ENCODE measurements at places on chromosomes 3 and 15.
A peak's percentile ranks its signal among the peaks of the same experiment; 100 is the strongest.

DNA sequence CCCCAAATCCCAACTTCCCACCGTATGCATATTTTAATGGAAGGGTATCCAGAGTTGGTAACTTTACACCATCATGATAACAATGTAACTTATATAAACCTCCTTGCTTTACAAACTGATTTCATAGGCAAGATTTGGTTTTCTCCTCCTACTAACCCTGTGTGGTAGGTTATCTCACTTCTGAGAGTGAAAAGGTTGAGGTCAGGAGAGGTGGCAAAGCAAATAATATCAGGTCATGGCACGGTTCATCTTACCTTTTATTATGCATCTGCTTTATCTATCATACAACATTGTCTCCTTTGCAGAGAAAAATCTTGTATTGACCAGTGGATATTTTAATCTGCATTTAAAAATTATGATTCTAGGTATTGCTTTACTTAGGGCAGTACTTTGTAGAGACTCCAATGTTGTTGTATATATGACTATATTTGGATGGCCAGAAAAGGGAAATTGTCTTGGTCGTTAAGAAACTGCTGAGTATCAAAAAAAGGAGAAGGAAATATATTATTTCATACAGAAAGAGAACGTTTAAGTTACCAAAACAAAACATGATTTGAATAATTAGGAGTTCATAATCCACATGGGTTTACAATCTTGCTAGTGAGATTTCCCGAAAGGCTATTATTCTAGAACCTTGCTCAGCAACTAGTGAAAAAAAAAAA is 30.4 kb downstream of the NFKBIZ start:
- DNase-seq: no peak

DNA sequence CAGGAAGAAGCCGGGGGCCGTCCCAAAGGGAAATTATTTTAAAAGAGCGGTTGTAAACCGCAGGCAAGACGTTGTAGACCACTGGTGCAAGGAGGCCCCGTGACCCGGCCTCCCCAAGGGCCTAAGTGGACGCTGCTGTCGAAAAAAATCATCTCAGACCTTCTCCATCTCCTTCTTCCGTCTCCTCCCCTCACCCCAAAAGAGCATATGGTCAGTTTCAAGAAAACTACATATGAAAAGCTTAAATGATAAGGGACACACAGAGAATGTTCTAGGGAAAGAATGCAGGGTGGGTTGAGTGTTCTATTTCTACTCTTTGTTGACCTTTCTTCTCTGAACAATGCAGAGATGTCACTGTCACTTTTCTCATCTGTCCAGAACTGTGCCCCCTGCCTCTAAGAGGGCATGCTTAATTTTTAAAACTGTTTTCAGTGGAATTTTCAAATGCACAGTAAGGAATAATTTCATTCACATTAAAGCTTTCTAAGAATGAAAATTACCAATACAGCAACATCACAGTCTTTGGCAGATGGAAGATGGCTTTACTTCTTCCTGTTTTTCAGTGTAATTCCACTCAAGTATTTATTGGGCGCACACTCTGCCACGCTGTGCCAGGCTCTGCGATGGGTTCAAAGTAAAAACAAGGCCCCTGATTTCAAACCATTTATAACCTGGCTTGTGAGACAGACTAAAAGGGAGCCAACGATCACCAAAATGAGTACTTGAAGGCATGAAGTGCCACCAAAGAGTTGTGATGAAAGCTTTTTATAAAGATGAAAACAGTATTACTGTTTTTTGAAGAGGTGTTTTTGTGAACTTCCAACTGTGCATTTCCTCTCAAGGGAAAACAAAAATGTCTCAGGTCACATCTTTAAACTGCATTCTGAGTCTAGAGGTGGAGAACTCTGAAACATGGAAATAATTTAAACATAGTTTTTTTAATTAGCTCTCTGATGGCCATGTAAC is 891 bp upstream of the TOP2B start:
- no peak for DNase-seq

- no peak for DNase-seq
These were observed 12.3 kb downstream of the PGBD4 start for GRCh38 chr15:34114215-34114614.

DNA sequence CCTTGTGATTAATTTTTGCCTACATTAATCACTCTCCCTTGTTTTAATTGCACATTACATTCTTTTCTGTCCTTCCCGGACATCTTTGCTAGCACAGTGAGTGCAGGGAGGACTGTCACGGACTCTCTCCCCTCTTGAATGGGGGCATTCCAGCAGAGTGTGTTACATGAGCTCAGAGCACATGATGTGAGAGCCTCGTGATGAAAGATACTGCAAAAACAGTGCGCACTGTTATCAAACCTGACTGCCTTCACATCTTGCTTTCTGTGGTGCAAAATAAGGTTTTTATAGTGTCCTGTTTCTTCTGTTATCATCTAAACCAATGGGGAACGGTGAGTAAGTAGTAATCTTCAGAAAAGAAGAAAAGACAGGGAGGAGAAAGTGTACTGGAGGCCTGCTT is 167.5 kb downstream of the PGPEP1L start:
- DNase-seq: no peak

GRCh38 chr3:40677321-40677720 is 152.6 kb downstream of the ZNF621 start:
- DNase-seq: no peak

DNA sequence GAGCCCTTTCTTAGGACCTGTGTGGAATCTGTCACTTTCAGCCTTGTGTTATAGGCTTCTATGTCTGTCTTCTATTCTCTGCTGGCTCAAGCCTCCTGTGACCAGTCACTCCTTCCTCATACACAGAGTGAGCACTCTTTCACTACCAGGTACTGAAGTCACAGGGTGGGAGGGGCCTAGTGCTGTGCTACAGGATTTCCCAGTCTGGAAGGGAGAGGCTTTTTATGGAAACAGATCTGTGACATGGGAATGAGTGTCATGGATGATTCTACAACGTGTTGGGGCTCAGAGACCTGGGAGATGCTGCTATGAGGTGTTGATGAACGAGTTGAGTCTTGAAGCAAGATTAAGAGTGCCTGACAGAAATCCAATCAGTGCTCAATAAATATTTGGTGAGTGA is 100.5 kb downstream of the PDCD6IP start:
- DNase-seq: no peak

GRCh38 chr3:150823277-150823676 is 60.3 kb upstream of the SIAH2 start:
- DNase-seq: no peak

GRCh38 chr3:65526656-65527055 is 512.1 kb downstream of the MAGI1 start:
- no peak for DNase-seq

DNA sequence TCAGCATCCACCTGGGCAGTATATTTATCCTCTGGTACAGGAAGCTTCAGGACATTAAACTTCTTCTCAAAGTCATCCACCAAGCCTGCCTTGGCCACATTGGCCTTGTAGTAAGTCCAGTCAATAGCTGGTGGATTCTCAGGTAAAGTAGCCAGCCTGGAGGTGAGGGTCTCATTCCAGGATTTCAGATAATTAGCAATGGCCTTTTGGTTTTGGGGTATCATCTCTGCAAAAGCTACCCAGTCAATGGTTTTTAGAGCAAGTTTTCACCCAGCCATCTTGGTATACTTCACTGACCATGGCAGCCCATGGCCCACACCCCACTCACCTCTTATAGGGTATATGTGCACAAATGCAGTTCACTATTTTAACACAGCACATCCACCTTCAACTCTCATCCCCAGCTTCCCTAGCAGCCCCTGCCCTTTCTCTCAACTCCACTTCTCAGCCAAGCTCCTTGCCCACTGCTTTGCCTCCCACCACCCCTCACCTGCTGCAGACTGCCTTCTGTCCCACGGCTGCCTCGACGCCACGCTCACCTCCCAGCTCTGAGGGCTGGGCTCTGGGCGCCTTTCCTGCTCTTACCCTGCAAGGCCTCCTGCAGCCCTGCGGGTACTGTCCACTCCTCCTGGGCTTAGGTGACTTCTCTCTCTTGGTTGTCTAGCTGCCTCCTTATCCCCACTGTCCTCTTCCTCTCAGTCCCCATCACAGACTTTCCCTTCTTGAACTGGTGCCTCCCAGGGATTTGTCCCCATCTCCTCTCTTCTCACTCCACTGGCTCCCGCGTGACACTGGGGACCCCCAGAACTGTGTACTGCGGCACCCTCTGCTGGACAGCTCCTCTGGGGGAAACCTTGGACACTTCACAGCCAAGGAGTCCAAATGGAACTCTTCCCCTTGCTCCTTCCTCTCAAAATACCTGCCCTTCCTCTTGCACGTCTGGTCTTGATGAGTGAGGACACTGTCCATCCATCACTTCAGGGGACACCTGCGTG is 1.7 kb upstream of the TGM5 start:
- no peak for DNase-seq

GRCh38 chr15:48577469-48577868 is 68.0 kb downstream of the FBN1 start:
- no peak for DNase-seq

GRCh38 chr3:49415931-49416601 is 3.8 kb downstream of the TCTA start:
- DNase-seq: peak; percentile 65

DNA sequence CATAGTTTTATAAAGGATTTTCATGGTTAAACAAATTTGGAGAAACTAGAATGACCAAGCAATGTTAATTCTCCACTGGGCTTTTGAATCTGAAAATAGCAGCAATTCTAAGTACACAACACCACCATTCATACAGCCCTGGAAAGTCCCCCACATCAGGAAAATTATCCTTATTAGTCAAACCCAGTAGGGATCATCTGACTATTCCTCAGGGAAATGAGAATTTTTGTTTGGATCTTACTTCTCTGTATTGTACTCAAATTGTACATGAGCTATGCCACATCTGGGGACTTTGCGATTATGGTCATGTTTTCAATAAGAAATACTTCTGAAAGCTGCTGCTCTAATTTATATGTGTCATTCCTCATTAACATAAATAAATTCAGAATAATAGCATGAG is 46.0 kb downstream of the RARB start:
- no peak for DNase-seq

DNA sequence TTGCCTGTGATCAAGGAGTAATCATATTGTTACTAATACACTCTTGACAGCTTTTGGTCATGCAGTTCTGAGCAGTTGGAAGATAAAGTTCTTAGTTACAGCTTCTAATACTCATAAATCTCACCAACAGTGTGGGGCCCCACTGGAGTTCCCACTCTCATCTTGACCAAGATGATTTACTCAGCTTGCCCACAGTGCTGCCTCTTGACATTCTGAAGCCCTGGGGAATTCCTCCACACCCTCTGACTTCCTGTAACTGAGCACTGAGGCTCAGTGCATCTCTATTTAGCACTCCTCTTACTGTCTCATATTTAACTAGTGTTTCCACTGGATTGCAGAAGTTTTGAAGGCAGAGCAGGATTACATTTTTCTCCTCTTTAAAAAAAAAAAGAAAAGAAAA is 1.9 kb upstream of the ARL6IP5 start:
- peak; percentile 43 for DNase-seq

GRCh38 chr3:189841473-189842205 is 210.4 kb downstream of the TP63 start:
- DNase-seq: no peak

DNA sequence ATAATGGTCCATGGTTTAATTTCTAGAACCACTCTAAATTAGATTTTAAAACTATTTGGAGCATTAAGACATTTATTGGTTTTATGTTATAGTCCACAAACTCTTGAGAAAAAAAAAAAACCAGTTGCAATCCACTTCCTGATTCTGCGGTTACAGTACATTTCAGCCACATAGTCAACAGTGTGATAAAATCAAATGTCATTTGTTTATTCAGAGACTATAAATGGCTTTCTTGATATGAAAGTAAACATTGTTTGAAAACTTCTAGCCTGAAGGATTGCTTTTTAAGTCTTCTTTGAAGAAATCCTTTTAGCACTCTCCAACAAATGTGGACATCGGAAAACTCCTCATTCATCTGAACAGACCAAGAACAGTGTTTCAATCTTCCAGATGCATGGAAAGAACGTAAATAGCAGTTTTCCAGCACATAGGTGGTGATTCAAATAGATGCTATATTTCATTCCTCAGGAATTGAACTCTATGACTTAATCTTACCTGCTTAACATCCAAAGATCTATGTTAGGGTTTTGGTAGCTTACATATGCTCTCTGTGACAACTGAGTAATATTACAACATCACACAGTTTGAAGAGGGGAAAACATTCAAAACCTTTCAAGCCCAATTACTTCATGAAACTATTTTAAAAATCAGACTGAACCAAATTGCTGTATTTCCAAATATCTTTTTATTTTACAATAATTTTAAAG is 87.8 kb upstream of the UBE2E2 start:
- no peak for DNase-seq

DNA sequence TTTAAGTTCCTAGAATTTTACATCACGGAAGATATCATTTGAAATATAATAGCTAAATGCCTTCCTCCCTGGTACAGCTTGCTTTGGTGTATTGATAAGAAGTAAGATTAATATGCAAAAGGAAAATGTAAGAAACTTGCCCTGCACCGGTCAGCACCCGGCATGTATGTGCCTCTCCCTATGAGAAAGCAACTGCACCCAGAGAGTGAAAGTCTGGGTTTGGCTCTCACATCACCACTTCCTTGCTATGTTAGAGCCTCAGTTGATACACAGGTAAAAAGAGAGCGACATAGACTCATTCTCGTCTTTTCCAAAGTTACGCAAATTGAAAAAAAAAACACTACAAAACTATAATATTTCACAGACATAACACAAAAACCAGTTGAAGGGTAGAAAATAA is 96.7 kb downstream of the FOXP1 start:
- no peak for DNase-seq

GRCh38 chr3:22886439-22887068 is 316.6 kb upstream of the UBE2E2 start:
- DNase-seq: no peak

GRCh38 chr3:124297062-124297980 is 305.4 kb upstream of the ROPN1 start:
- DNase-seq: no peak

Data from T follicular helper cell (primary cell).